Frontal cortex (tissue), 4 donors: ENCODE measurements at places on chromosomes 2 and 18.

GRCh38 chr2:19881908-19882265, 19.9 kb downstream of the TTC32 start:
- no peak for DNase-seq

GRCh38 chr18:2096551-2096950, 474.8 kb downstream of the METTL4 start:
- DNase-seq = no peak

DNA sequence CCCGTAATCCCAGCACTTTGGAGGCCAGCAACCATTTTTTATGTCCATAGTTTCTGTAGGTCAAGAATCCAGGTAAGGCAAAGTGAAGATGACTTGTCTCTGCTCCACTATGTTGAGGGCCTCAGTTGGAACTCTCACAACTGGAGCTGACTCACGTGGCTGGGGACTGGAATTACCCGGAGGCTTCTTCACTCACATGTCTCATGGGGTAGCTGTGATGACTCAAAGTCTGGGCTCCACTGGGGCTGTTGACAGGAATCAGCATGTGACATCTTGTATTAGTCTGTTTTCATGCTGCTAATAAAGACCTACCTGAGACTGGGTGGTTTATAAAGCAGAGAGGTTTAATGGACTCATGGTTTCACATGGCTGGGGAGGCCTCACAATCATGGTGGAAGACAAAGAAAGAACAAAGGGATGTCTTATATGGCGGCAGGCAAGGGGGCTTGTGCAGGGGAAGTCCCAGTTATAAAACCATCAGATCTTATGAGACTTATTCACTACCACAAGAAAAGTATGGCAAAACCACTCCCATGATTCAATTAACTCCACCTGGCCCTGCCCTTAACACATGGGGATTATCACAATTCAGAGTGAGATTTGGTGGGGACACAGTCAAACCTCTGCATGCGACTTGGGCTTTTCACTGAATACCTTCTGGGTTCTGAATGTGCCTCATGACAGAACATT, 7.8 kb upstream of the PPP1R1C start:
- no peak for DNase-seq

DNA sequence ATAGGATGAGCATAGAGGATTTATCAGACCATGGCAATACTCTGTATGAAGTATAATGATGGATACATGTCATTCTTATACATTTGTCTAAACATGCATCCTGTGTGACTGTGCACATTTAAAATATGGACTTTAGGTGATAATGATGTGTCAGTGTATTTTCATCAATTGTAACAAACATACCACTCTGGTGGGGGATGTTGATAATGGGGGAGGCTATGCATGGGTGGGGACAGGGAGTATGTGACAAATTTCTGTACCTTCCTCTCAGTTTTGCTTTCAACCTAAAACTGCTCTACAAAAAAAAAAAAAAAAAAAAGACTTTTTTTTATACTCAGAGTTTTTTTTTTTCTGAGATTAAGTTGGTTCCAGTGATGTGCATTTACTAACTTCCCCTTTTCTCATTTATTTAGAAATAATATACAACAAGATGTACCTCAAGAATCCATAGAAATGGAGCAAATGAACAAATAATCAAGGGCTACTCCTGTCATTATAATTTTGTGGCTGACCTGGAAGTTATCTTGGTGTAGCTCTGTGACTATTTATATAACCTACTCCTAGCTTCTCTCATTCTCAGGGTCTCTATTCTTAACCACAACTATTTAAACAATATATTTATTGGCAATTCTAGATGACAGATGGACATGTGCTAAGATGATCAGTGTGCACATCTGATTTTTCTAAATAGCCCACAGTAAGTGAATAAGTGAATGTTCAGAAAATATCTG, 108.9 kb upstream of the ITGA4 start:
- no peak for DNase-seq

- no peak for DNase-seq
These were observed 68.9 kb downstream of the RDH14 start for GRCh38 chr2:18491577-18491976.

GRCh38 chr2:63053889-63054602, 3.4 kb downstream of the OTX1 start:
- DNase-seq = no peak

GRCh38 chr2:9697909-9698308, 67.1 kb upstream of the YWHAQ start:
- DNase-seq = no peak

GRCh38 chr2:238113611-238114010, 13.5 kb downstream of the ESPNL start:
- no peak for DNase-seq

DNA sequence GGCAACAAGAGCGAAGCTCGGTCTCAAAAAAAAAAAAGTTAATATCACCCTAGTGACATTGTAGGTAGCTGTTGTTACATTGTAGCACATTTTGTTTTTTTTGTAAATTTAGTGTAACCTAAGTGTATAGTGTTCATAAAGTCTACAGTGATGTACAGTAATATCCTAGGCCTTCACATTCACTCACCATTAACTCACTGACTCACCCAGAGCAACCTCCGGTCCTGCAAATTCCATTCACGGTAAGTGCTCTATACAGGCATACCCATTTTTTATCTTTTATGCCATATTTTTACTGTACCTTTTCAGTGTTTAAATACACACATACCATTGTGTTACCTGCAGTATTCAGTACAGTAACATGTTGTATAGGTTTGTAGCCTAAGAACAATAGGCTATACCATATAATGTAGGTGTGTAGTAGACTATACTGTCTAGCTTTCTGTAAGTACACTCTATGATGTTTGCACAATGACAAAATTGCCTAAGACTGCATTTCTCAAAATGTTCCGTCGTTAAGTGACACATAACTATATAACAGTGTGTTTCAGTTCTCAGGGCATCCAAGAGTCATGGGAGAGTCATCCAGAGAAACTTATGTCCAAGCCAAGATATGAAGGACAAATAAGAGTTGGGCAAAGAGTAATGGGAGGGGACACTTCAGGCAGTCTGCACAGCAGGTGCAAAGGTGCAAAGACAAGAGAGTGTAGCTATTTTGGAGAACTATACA, 68.4 kb downstream of the TANK start:
- no peak for DNase-seq

DNA sequence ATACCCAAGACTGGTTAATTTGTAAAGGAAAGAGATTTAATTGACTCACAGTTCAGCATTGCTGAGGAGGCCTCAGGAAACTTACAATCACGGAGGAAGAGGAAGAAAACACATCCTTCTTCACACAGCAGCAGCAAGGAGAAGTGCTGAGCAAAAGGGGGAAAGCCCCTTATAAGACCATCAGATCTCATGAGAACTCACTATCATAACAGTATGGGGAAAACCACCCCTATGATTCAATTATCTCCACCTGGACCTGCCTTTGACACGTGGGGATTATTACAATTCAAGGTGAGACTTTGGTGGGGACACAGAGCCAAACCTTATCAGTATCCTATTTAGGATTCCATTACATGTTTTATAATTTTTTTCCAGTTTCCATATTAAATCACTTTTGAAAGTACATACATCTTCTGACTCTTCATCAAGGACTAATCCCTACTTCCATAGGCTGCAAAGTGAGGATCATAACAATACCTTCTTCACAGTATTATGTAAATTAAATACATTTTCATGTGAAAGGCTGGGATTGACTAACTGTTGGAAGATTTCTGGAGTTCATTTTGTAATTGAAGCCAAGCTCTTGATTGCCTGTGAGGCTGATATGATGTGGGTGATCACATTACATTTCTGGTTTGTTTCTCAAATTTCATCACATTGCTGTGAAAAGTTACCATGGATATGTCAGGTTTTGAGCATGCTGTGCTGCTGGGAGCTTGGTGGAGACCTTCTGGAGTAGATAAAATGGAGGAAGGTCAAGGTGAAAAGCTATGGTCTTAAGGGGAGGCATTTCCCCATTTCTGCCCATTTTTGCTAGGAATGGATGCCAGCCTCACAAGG, 31.7 kb upstream of the CERS6 start:
- DNase-seq = no peak

DNA sequence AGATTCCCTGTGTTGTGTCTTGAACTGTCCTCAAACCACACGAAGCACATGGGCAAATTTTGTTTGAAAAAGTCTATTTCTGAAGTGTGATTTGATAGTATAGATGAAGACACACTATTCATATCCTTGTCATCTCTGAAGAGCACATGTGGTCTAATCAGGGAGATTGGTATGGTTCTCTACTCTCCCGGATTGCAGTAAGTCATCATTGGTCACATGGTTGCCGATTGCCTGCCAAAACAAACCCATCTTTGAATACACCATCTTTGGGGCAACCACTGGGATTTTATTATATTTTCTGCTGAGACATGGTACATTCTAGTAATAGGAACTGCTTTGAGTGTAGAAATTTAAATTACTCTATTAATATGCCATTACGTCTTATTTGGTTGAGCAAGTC, 186.9 kb downstream of the MYO1B start:
- DNase-seq = no peak

- peak; percentile 43 for DNase-seq
These were observed 26.7 kb downstream of the POLR1A start for GRCh38 chr2:86078774-86079545.

DNA sequence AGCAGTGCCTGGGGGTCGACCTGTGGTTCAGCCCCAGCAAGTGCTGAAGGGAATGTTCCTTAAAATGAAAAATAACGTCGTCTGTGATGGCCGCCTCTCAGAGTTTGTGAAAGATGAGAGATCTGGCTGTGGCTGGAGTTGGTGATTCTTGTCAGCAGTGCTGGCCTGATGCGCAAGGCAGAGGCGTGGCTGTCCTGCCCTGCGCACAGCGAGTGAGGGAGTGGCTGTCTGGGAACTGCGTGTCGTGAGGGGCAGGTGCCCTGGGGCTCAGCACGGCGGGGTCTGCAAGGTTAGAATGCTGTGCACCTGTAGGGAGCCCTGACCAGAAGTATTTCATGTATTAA, 8.8 kb downstream of the NFATC1 start:
- no peak for DNase-seq

- DNase-seq = peak; percentile 77
These were observed 17.3 kb upstream of the CYS1 start for GRCh38 chr2:10097352-10098148.

GRCh38 chr2:216372761-216373291, 543 bp upstream of the MARCHF4 start:
- DNase-seq = no peak

GRCh38 chr2:183124957-183125255, 663 bp downstream of the NUP35 start:
- no peak for DNase-seq

GRCh38 chr2:17422061-17422460, 96.2 kb downstream of the RAD51AP2 start:
- no peak for DNase-seq

DNA sequence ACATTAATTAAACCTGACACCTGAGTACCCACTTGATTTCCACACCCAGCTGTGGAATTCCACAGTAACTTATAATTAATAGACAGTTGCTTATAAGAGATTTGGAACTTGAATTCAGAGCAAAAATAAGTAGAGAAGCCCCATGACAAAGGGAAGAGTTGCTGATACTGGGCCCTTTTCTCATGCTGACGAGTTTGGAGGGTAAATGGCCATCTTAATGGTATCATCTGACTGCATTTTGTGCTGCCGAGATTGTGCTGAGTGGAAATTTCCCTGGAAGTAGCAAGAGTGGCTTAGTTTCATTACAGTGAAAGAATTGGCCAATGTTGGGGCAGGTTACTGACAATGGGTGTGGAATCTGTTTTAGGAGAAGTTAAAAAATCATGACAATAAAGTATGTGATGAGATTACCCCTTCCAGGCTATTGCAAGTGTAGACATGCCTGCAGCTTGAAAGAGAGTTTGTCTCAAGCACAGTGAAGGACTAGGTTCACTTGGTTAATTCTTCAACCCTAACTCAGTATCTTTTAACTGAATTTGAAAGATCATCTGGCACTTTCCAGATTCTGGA, 49.9 kb downstream of the VSNL1 start:
- no peak for DNase-seq

- DNase-seq = no peak
These were observed 86.9 kb downstream of the SH3RF3 start for GRCh38 chr2:109215866-109216265.

GRCh38 chr2:100546469-100546868, 16.3 kb upstream of the PDCL3 start:
- DNase-seq = no peak

DNA sequence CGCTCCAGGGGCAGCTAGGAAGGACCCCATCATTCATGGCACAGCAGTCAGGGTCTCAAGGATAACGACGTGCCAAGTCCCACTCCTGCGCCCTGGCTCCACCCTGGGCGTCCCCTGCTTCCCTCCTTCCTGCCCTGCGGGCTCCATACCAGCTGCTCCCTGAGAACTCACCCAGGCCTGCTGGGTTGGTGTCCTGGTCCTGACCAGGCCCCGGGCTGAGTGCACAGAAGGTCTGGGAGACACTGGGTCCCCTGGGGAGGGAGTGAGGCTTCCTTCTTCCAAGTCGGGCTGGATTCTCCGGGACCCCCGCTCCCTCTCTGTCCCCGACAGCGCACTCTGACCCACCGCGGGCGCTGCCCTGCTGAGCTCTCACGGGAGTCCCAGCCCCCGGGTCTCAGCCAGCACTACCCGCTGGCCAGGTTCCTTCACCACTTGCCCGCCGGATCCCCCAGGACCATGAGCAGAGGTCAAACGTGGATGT, 160.2 kb downstream of the PXDN start:
- no peak for DNase-seq

DNA sequence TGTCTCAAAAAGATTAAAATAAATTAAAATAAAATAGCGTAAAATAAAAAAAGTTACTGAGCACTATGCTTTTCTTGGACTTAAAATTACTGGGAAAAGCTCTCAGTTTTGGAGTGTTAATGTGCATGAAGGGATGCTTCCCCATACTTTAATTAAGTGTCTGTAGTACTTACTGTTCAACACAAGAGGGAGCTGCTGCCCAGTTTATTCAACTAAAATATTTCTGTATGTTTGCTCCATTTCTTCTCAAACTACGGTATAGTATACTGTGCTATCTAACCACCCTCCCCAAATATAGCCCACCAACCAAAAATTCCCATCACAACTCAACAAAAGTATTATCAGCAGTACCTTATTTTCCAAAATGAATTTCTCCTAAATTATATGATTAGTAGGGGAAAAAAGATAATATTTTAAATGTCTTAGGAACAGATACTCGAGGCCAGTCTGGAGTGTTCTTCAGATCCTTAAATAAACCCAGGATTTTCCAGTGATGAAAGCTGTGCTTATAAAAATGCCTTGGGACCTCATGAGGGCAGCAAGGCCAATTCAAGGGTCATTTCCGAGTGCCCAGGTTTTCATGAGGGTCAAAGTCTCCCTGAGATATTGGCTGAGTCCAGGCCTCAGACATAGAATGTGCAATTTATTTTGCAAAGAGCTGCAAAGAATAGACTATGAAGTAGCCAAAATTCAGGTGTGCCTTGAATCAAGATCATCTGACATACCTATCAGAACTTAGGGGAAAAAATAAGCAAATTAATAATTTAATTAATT, 64.1 kb downstream of the CHRNA1 start:
- DNase-seq = peak; percentile 54

DNA sequence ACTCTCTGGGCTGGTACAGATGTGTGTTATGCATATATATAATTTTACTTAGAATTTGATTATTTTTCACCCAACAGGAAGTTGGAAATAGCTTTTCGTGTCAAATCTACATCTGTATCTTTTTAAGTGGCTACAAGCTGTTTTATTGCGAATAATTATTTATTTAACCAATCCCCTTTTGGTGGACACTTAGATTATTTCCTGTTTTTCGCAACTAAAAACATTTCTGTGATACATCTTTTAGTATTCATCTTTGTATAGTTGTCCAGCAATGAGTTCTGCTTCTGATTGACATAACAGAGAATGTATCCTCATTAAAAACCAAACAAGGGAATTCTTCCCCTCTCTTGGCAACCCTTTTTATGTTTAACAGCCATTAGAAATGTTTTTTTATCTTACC, 16.6 kb downstream of the SEC11C start:
- no peak for DNase-seq
